ENCODE measurements at places on chromosomes 5 and 9.
A peak's percentile ranks its signal among the peaks of the same experiment; 100 is the strongest.

DNA sequence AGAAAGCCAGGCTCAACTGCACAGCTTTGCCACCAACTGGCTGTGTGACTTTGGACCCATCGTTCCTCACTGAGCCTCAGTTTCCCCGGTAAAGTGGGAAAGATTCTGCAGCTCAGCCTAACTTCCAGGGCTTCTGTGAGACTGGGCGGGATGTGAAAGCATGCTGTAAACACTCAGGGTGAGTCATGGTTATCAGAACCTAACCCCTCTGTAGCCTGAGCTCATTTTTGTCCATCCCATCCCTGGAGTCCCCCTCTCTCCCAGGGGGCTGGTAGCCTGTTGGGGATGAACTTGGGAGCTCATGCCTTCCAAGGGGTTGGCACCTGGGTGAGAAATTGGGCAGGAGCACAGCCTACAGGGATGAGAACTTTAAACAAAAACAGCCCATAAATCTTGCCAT, 2.3 kb downstream of the CCDC69 start:
- DNase-seq, result no peak

GRCh38 chr5:127064253-127064840, 9.0 kb downstream of the C5orf63 start:
- DNase-seq, result no peak

DNA sequence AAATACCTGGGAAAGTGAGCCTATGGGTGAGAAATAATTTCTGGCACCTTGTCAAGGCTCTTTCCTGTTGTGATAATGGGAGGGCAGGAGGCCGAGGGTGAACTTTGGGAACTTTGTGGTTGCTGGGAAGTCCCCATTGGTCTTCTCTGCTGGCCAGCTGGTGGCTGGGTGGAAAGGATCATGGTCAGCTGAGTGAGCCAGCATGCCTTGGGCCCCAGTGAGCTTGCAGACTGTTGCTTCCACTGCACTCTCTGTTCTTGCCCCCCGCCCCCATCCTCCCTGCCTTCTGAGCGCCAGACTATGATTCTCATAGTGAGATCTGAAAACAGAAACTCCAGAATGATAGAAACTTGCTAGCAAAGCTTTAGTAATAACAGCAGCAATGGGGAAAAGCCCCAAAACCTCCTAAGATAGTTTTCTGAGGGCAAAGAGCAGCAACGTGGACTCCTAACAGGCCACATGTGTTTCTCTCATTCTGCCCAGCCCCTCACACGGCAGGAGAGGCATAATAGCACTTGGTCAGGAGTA, 139.2 kb upstream of the SMARCA2 start:
- peak; percentile 80 for DNase-seq

DNA sequence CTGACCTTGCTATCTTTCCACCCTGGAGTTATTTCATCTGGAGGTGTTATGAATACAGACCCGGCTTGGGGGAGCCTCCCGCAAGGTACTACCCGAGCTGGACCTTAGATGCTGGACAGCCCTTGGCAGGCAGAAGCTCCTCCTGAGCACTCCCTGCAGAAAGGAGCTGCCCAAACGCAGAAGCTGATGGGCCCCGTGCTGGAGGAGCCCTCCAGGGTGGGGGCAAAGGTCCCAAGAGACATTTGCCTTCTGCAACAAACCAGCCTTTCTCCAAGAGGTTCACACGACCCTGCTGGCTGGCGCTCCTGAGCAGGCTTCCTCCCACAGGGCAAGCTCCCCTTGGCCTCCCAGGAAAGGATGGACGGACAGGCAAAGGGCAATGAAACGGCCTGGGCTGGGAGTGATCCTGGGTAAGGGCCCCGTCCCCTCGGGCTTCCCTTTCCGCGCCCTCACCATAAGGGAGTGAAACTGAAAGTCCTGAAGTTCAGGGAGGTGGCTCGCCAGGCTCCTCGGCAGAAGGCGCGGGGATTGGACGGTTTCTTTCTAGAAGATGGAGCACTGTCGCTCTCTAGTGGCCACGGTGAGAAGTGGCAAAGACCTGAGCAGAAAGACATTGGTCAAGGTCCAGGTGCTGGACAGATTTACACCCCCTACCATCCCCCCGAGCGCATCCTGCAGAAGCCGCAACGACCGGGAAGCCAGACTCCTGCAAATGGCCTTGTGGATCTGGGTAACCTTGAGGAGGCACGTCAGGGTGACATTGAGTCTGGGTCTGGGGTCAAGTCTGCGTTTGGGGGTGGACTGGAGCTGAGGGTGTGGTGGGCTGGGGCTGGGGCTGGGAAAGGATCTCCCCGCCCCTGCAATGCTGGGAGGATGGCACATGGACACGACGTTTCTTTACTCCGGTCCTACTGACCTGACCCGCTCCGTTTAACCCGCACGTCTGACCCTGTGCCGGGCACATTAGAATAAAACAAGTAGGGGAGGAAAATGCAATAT, 56.4 kb downstream of the NEURL1B start:
- peak; percentile 89 for DNase-seq

DNA sequence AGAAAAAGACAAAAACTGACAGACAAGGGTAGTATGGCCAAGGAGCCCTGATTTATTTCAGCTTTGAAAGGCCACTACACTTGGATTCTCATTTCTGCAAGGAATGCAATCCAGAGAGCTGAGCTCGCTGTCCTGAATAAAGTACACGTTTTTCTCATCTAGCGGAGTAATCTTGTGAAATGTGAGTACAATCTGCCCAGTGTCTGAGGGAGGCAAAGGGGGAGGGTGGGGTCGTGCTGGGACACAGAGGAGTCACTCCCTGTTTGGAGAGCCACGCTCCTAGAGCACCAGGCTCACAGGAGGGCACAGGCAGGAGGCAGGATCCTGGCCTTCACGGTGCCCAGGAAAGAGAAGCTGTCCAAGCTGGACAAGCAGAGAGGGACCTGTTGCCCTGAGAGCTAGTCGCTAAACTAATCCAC, 51.0 kb upstream of the IFNK start:
- DNase-seq, result no peak

GRCh38 chr5:102623329-102624065, 124.7 kb upstream of the SLCO6A1 start:
- DNase-seq, result no peak

- no peak for DNase-seq
These were observed 163.5 kb upstream of the SNX2 start for GRCh38 chr5:122611406-122611805.

DNA sequence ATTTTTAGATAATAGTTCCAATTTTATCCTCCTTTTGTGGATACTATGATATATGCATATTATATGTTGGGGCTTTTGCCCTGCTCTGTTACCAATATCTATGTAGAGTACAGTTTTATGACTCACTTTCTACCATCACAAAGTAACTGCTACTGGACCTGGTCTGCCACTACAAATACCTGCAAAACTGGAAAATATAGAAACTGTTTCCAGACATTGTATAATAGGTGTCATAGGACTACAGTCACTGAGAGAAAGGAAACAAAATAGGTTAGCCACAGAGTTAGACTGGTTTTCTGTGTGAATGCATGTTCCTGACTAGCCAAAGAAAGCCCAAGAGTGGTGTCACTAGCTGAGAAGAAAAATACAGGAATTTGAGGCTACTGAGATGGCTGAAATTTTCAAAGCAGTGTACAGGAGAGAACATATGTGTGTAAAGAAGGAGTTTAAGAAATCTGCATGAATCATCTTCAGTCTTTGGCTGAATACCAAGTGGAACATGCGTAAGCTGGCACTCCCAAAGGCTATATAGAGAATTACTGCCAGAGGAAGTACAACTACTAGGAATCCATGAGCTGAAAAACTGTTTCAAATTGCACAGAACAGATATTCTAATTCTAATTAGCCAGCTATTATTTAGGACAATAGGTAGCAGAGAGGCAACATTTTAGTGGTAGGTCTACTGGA, 29.0 kb upstream of the FAM174A start:
- no peak for DNase-seq

Data from activated CD8-positive, alpha-beta memory T cell treated with anti-CD3 and anti-CD28 coated beads, Interleukin-2, amount 50 U/mL, for 48 hours (primary cell).